SK-N-SH (cell line): ENCODE measurements at places on chromosomes 16 and 17. TPM values are rescaled to one million over a fixed set of nuclear protein-coding genes. Genes with fewer than 3 reads are reported as not detected.

Gene DPEP3
- polyA plus RNA-seq, result not detected in 2 replicates

Gene JPT1
- polyA plus RNA-seq, result 259 and 490 TPM in 2 replicates

Gene EVI2B
- 0.64 and 0.78 TPM in 2 replicates for polyA plus RNA-seq

Gene SCPEP1
- polyA plus RNA-seq, result 99.6 and 124 TPM in 2 replicates

Gene TBX21
- not detected in 2 replicates for polyA plus RNA-seq

DNA sequence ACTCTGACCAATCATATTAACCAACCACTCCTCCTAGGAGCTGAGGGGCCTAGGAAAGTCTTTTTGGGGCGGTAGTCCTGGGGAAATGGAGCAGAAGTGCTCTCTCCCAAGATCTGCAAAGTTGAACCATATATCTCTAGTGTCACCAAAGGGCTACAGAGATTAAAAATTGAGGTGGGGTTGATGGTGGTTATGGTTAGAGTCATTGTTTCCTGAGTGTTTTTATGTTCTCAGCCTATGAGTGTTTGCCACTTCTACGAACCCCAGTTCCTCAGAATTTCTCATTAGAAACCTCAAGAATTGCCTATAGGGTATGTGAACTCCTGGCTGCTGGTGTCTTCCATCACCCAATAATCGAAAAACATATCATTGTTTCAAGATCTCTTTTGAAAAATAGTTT, 217.8 kb downstream of the CDRT15L2 start:
- H3K27me3 ChIP-seq, result no peaks in the 10 kb centered on the region
- DNase-seq, result no peak
- H3K27ac ChIP-seq, result no peak overlapping the region
- H3K4me3 ChIP-seq, result no peak overlapping the region

- H3K27me3 ChIP-seq, result peaks cover 16% of the 10 kb centered on the region; the same call in 1 of the 2 replicates
- H3K4me3 ChIP-seq, result no peak overlapping the region
- no peak overlapping the region for H3K27ac ChIP-seq
- H3K36me3 ChIP-seq, result no peaks in the 10 kb centered on the region
These were observed 57.9 kb downstream of the AKAP1 start for GRCh38 chr17:57142925-57143324.

GRCh38 chr16:24999088-24999670, 16.0 kb downstream of the ARHGAP17 start:
- H3K36me3 ChIP-seq, result peaks cover 5% of the 10 kb centered on the region
- peaks cover 24% of the 10 kb centered on the region for H3K4me1 ChIP-seq
- H3K27me3 ChIP-seq, result no peaks in the 10 kb centered on the region

DNA sequence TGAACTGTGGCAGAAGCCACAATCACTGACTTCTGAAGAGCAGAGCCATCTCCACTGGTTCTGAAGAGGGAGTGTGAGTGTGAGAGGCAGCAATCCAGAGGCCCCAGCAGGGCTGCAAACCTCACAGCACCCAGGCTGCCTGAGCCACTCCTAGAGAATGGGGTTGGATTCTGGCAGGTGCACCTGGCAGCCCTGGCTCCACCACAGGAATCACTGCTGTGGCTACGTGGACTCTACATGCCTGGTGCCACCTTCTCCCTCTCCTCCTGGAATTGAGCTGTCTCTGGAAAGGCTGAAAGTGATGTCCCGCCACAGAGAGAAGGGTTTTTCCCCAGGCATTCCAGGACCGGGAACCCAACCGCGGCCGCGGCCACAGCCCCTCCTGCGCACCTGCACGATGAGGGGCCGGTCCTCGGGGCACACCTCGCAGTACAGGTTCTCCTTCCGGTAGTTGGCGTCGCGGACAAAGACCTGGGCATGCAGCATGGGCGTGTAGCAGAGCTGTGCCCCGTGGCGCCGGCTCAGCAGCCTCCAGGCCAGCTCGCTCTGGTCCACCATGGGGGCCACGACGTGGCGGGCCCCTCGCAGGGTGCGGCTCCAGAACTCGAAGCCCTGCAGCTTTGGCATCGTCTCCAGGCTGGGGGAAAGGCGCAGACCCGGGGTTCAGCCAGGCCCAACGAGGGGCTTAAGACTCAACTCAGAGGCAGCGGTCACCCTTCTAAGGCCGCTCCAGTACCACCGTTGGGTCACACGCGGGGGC, 991 bp downstream of the DUS1L start:
- DNase-seq, result no peak
- H3K36me3 ChIP-seq, result peaks cover 16% of the 10 kb centered on the region

DNA sequence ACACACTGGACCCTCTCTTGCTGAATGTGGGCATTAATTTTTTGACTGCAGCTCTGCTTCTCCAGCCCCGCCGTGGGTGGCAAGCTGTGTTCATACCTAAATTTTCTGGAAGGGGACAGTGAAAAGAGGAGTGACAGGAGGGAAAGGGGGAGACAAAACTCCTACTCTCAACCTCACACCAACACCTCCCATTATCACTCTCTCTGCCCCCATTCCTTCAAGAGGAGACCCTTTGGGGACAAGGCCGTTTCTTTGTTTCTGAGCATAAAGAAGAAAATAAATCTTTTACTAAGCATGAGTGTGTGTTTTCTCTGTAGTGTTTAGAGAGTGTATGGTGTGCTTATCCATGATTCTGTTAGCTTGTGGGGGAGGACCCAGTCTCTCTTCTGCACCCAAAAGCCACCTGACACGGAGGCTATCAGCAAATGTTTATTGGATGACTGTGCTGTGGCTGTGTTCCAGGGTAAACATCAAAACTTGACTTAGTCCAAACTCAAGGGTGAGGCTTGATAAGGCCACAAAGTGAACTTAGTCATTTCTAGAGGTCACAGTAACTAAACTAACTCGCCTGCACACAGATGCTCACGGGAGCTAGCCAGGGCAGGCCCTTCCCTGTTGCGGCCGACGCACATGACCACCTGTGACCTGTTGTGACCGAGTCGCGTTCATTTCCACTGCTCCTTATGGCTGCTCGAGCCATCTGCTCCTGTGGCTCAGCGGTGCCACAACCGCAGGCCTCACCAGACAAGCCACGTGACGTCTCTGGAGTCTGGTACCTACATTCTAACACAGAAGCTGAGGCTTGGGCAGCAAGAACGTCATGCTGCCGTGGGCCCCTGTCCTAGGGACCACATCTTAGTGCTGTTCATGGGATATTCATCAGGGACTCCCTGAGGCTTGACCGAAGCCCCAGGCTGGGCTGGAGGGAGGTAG, 9.8 kb upstream of the MED11 start:
- no peaks in the 10 kb centered on the region for H3K4me1 ChIP-seq
- H3K27ac ChIP-seq, result no peak overlapping the region
- no peaks in the 10 kb centered on the region for H3K27me3 ChIP-seq
